Activated T-cell treated with anti-CD3 and anti-CD28 coated beads, Interleukin-2, amount 50 U/mL, for 72 hours (primary cell): ENCODE measurements at places on chromosomes 2 and 18. TPM values are rescaled to one million over a fixed set of nuclear protein-coding genes. Genes with fewer than 3 reads are reported as not detected.

Gene LDLRAD4
- total RNA-seq, result 46.0 TPM

DNA sequence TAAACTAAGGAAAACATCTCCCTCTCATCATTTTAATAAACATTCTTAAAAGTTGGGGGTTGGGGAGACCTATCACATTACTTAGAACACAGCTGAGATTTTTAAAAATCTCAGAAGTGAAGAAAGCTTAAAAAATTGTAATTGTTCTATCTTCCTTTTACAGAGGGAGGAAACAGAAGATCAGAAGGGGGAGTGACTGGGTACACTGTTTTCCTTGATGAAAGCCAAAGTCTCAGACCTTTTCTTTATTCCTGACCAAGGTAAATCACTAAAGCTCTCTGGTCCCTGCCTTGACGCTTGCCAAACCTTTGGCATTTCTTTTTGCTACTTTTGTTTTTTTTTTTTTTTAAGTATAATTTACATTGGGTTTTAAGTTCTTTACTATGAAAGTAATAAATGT is 85.0 kb upstream of the DTNB start:
- DNase-seq, result no peak
- peaks cover 24% of the 10 kb centered on the region for H3K36me3 ChIP-seq

- H3K27me3 ChIP-seq, result no peaks in the 10 kb centered on the region
- no peak overlapping the region for H3K4me3 ChIP-seq
- H3K27ac ChIP-seq, result no peak overlapping the region
- H3K36me3 ChIP-seq, result no peaks in the 10 kb centered on the region
- DNase-seq, result no peak
Measured at GRCh38 chr18:9356976-9357375, 22.4 kb downstream of the TWSG1 start.

GRCh38 chr2:24169023-24169422 is 5.8 kb upstream of the FAM228A start:
- H3K27me3 ChIP-seq, result no peaks in the 10 kb centered on the region
- H3K4me1 ChIP-seq, result no peaks in the 10 kb centered on the region
- peaks cover 1% of the 10 kb centered on the region for H3K36me3 ChIP-seq
- DNase-seq, result no peak

DNA sequence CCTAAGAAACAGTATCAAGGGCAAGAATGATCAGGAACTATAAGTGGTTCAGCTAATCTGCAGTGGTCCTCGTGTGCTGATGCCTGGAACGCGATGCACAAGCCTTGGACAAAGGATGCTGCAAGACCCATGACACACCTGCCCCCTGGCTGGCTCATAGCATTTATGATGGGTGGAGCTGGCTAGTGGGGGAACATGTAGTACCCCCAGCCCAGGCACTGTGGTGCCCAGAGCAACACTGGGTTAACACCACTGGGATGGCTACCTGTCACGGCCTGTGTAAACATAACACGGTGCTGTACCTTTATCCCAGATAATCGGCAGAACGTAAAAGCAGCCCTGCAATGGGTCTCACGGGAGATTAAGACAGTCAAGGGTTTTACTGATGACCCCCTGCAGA is 60.3 kb upstream of the PEX13 start:
- no peak overlapping the region for H3K4me3 ChIP-seq
- no peak overlapping the region for H3K27ac ChIP-seq
- no peak for DNase-seq
- H3K27me3 ChIP-seq, result no peaks in the 10 kb centered on the region
- H3K4me1 ChIP-seq, result peaks cover 8% of the 10 kb centered on the region

DNA sequence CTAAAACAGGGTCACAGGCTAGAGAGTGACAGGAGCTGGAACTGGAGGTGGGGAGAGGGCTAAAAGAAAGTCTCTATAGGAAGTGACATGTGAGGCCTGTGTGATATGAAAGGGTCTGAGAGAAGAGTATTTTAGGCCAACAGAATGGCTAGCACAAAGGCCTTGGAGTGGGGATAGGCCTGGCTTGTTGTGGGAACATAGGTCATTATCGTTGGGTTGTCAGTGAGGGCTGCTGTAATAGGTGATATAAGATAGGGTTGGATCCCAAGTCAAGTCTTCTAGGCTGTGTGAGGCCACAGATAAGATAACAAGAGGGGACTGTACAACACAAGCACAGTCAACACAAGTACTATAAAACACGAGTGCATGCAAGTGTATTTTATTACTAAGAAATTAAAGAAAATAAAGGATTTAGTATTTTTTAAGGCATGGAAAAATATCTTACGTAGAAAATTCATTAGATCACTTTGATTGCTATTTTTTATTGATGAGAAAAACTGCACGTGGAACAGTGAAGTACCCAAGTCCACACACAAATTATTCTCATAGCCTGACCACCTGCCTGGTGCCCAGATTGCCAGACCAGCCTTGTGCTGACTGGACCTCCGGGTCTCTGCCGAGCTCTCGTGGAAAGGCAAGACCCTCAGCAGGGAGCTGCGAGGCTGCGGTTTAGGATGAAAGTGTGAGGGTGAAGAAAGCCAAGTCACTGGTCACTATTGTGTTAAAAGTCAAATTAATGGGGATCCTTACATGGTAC is 14.1 kb downstream of the LTBP1 start:
- H3K4me3 ChIP-seq, result no peak overlapping the region
- H3K4me1 ChIP-seq, result no peaks in the 10 kb centered on the region
- no peaks in the 10 kb centered on the region for H3K36me3 ChIP-seq
- peaks cover 14% of the 10 kb centered on the region for H3K27me3 ChIP-seq

GRCh38 chr2:160970052-160970965 is 189.9 kb upstream of the TANK start:
- H3K27ac ChIP-seq, result no peak overlapping the region
- peaks cover 8% of the 10 kb centered on the region for H3K27me3 ChIP-seq

Gene LIMS3
- 0.17 TPM for total RNA-seq

DNA sequence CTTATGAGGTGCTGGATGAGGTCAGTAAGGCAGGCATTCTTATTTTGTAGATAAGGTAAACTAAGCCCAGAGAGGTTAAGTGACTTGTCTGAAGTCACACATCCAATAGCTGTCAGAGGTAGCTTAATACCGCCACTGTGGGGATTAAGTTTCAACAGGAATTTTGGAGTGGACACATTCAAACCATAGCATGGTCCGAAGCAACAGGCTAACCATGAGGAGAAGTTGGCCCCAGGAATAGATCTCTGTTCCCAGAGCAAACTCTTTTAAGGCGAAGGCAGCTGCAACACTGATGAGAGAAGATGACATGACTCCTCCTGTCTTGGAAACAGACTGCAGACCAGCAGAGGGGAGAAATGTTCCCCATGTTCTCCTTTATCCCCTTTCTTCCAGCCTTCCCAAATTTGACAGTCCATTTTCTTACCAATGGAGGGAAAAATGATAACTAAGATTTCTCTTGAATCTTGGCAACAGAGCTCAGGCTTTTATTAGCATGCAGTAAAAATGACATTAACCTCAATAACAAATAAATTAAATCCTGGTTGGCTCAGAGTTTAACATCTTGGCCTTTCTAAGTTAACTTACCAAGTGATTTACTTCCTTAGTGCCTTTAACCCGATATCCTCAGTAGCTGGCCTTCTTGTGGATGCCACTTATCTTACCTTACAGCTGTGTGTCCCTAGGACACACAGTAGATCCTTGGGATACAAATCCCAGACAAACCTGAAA is 67.9 kb upstream of the STPG4 start:
- no peak overlapping the region for H3K27ac ChIP-seq
- H3K4me1 ChIP-seq, result no peaks in the 10 kb centered on the region
- no peak for DNase-seq
- H3K4me3 ChIP-seq, result no peak overlapping the region

- H3K27ac ChIP-seq, result peak overlapping the region; percentile 18
- H3K27me3 ChIP-seq, result no peaks in the 10 kb centered on the region
- no peaks in the 10 kb centered on the region for H3K36me3 ChIP-seq
- DNase-seq, result no peak
- peak overlapping the region; percentile 8 for H3K4me3 ChIP-seq
Measured at GRCh38 chr2:37619230-37619958, 52.0 kb downstream of the CDC42EP3 start.

DNA sequence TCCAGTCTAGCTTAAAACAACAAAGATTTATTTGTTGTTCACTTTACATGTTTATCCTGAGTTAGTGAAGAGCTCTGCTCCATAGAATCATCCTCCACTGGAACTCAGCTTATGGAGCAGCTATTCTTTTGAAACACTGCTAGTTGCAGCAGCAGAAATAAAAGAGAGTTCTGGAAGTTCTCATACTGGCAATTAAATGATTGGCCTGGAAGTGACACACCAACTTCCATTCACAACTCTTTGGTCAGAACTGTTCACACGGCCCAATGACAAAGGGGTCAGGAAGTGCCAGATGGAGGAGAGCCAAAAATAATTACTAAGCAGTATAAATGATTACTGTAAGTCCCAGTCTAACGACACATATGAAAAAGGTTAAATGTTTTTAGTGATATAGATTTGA is 39.1 kb downstream of the FBXO11 start:
- DNase-seq, result no peak
- H3K36me3 ChIP-seq, result peaks cover 2% of the 10 kb centered on the region
- peaks cover 68% of the 10 kb centered on the region for H3K4me1 ChIP-seq
- H3K27me3 ChIP-seq, result no peaks in the 10 kb centered on the region

DNA sequence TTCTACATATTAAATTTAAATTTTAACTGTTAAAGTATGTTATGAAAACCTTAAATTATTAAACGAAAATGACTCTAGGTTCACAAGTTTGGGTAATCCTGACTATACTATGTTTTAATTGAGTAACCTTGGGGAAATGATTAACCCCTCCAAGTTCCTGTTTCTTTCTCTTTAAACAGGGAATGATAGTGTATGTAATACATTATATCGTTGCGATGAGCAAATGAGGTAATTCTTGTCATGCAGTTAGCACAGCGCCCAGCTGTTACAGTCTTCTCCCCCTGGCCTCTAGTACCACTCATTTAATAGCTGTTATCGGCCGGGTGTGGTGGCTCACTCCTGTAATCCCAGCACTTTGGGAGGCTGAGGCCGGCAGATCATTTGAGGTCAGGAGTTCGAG is 80.4 kb downstream of the MTA3 start:
- peaks cover 47% of the 10 kb centered on the region for H3K4me1 ChIP-seq
- DNase-seq, result no peak
- H3K27me3 ChIP-seq, result no peaks in the 10 kb centered on the region

DNA sequence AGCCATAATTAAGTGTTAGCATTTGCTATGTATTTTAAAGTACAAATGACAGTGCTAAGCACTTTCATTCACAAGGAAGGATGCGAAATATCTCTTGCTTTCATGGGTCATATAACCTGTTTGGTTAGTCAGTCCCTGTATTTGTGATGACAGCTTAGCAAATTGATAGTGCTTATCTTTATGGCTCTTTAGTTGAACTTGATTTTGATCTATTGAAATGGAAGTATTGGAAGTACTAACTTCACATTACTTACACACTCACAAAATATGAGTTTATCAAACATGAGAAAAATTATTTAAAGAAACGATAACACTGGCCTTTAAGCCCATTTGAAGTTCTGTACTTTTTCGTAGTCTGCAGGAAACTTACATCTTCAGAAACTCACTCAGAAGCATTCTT is 97.4 kb upstream of the NEUROD1 start:
- no peak for DNase-seq
- no peaks in the 10 kb centered on the region for H3K36me3 ChIP-seq
- peaks cover 5% of the 10 kb centered on the region for H3K4me1 ChIP-seq
- peaks cover 2% of the 10 kb centered on the region for H3K27me3 ChIP-seq
- H3K27ac ChIP-seq, result no peak overlapping the region

Gene MROH2A
- not detected for total RNA-seq

Gene SCN9A
- 0.12 TPM for total RNA-seq

- no peak overlapping the region for H3K4me3 ChIP-seq
- no peaks in the 10 kb centered on the region for H3K27me3 ChIP-seq
- no peaks in the 10 kb centered on the region for H3K4me1 ChIP-seq
- no peak overlapping the region for H3K27ac ChIP-seq
- H3K36me3 ChIP-seq, result no peaks in the 10 kb centered on the region
- DNase-seq, result no peak
Measured at GRCh38 chr2:150332383-150332782, 155.1 kb downstream of the RND3 start.

- peaks cover 1% of the 10 kb centered on the region for H3K36me3 ChIP-seq
- DNase-seq, result peak; percentile 80
- peak overlapping the region; percentile 91 for H3K4me3 ChIP-seq
- H3K4me1 ChIP-seq, result peaks cover 52% of the 10 kb centered on the region
- peak overlapping the region; percentile 99 for H3K27ac ChIP-seq
Measured at GRCh38 chr2:65300761-65301711, 73.4 kb downstream of the ACTR2 start.

DNA sequence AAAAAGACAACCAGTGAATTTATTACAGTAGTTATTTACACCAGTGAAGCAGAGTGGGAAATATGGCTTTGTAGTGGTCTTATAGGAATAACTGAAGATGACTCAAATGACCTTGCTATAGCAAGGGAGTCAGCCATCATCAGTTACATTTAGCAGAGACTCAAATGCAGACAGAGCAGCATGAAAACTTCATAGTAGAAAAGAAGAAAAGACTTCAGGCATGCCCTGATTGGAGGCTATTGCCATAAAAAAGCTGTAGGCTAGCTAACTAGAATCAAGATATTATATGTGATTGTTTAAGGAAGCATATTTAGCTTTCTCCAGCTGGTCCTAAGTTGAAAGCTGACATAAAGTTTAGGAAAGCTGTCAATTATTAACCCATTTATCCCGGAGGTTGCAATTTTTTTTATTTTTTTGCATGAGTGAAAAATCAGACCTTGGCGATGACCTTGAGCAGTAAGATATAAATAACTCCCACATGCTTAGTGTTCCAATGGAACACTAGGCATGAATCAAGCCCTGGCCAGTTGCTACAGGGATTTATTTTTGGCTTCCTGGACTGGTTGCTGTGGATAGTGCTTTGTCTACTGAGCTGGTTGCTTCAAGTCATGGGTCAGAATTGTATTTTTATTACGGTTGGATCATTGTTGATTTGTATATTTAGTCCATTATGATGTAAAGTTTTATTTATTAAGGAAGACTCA is 675.6 kb upstream of the VRK2 start:
- H3K4me3 ChIP-seq, result no peak overlapping the region
- H3K4me1 ChIP-seq, result no peaks in the 10 kb centered on the region
- H3K36me3 ChIP-seq, result no peaks in the 10 kb centered on the region
- DNase-seq, result no peak
- H3K27me3 ChIP-seq, result no peaks in the 10 kb centered on the region

Gene SERPINB3
- not detected for total RNA-seq

GRCh38 chr2:208300847-208301618 is 35.0 kb downstream of the PIKFYVE start:
- H3K36me3 ChIP-seq, result peaks cover 16% of the 10 kb centered on the region
- DNase-seq, result no peak
- no peaks in the 10 kb centered on the region for H3K27me3 ChIP-seq

DNA sequence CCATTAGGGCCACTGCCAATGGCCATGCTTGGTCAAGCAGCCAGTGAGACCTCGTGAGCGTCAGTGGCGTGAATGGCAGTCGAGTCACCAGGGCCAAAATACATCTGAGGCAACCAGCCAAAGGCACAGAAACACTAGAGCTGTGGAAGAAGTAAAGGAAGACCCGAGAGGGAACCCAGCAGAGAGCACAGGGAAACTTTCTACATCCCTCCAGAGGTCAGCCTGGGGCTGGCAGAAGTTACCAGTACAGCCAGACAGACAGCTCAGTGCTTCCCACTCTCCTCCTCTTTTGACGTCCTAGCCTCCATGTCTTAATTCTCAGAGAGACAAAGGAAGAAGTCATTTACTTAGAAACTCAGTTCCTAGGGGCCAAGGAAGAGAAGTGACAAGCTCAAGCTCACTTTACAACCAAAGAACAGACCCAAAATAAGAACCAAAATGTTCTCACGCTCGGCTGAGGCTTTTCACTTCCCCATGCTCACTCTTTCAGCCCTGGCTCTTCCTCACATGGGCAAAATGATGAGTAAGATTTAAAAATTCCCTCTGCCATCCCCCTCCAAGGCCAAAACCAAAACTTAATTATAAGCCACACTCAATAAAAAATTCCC is 8.7 kb downstream of the CYRIA start:
- H3K4me3 ChIP-seq, result no peak overlapping the region
- H3K27ac ChIP-seq, result no peak overlapping the region
- peaks cover 6% of the 10 kb centered on the region for H3K4me1 ChIP-seq
- DNase-seq, result no peak
